ENCODE measurements at places on chromosomes 1 and 21.

- DNase-seq, result no peak
Observed at GRCh38 chr1:82395440-82395839, 594.7 kb downstream of the ADGRL2 start.

DNA sequence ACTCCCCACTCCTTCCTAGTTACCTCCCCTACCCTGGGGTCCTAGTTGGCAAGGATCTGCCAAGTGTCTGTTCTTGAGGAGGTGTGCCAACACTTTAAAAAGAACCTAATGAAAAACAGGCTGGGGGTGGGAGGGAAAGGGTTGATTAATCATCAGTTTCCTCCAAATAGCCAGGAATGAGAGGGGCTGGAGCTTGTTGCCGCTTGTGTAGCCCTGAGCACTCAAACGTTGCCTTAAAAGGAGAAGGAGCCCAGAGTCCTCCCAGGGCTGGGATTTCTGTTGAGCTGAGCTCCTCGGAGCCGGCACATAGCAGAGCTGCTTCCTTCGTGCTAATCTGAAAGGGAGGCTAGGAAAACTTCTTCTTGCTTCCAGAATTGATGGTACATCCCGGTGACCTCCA, 15.9 kb downstream of the SHISA4 start:
- DNase-seq, result no peak

DNA sequence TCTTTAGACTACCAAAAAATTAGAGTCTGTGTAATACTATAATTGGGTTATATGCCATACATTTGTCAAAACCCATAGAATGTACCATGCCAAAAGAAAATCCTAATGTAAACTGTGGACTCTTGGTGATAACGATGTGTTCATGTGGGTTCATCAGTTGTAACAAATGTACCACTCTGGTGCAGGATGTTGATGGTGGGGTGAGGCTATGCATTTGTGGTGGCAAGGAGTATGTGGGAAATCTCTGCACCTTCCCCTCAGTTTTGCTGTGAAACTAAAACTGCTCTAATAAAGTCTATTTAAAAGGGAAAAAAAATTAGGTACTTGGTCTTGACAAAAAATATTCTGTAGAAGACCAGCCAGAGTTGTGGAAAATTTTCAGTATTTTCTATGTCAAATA, 43.4 kb downstream of the INKA2 start:
- DNase-seq, result no peak

- DNase-seq, result no peak
Observed at GRCh38 chr1:179121159-179121938, 39.5 kb downstream of the TOR3A start.

GRCh38 chr1:156911577-156912298, 8.7 kb upstream of the LRRC71 start:
- DNase-seq, result no peak

DNA sequence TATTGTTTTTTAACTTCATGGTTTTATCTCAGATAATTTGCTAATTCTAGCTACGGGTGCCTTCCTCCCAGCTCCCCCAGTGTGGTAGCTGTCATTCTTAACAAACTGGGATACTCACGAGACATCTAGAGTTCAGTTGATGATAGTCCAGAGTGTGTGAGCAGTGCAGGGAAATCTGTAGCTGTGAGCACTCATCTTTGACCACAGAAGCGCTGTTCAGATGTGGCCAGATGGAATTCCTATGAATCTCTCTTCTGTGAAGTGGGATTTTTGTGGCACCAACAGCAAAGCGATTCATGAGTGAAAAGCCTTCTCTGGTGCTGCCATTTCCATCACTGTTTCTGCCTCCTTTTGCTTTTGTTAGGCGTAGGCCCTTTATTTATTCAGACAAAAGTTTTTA, 125.1 kb downstream of the NFIA start:
- DNase-seq, result no peak

- DNase-seq, result no peak
Observed at GRCh38 chr1:223775054-223775453, 62.7 kb downstream of the CAPN2 start.

DNA sequence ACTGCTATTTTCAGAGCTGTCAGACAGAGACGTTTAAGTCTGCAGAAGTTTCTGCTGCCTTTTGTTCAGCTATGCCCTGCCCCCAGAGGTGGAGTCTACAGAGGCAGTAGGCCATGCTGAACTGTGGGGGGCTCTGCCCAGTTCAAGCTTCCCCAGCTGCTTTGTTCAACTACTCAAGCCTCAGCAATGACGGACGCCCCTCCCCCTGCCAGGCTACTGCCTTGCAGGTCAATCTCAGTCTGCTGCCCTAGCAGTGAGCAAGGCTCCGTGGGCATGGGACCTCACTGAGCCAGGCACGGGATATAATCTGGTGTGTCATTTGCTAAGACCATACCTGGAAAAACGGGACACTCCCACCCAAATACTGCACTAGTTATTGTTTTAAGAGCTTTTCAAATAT, 219.7 kb downstream of the BRINP3 start:
- no peak for DNase-seq

GRCh38 chr1:52842643-52843310, at the start of gene ZYG11A:
ZYG11A (plus strand) TSS chr1:52842760; CDS start chr1:52842884, 124 bp downstream.
- DNase-seq, result no peak

GRCh38 chr1:5745800-5746610, 246.2 kb downstream of the NPHP4 start:
- DNase-seq, result no peak

- no peak for DNase-seq
Observed at GRCh38 chr1:71357708-71358107, 276.9 kb upstream of the ZRANB2 start.

- DNase-seq, result no peak
Observed at GRCh38 chr1:6185151-6185550, 5.0 kb upstream of the CHD5 start.

GRCh38 chr1:70874063-70874462, 173.6 kb downstream of the PTGER3 start:
- DNase-seq, result no peak

DNA sequence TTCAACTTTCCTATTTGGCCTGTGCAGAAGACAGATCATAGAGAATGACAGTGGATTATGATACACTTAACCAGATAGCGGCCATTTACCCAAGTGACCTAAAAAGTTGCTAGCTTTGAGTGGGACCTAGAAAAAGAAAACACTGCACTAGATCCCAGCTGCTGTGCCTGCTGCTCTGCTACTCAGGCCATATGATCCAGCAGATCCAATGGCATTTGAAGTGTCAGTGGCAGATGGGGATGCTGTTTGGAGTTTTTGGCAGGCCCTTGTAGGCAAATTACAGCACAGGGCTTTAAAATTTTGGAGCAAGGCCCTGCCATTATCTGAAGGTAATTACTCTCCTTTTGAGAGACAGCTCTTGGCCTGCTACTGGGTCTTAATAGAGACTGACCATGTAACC, 74.0 kb upstream of the KCNE2 start:
- no peak for DNase-seq

GRCh38 chr1:15410884-15411245, 1.2 kb downstream of the EFHD2 start:
- DNase-seq, result no peak

DNA sequence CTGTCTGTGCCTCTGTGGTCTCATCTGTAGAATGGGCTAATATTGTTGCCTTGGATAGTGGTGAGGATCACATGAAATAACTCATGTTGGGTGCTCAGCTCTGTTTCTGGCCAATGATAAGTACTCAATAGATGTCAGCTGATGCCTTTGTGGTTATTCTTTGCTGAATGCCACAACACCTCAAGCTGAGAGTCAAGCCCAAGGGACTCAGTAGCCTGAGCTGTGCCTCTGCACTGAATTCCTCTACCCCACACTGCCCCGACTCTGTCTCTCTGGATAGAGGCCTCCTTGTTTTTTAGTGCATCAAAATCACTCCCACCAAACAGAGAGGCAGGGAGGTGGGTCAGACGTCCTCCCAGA, 196.1 kb upstream of the VAMP3 start:
- DNase-seq, result no peak

GRCh38 chr1:53462193-53462592, 3.0 kb downstream of the DMRTB1 start:
- DNase-seq, result no peak

DNA sequence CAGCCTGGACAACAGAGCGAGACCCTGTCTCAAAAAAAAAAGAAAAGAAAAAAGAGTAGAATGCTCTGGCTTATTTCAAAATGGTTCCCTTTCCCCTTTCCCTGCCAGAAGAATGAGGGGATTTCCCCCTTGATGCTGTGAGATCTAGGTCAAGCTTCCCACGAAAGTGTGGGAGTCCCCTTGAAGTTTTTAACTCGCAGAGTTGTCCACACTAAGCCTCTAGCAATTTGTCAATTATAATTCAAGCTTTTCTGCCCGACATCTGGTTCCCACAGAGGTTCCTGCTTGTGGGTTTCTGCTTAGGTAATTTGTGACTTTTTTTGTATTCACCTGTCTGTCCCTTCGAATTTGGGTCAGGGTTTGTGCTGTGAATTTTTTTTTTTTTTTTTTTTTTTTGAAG, 62.8 kb downstream of the ZFYVE9 start:
- no peak for DNase-seq

- DNase-seq, result no peak
Observed at GRCh38 chr1:203145321-203146041, 18.0 kb downstream of the ADORA1 start.

DNA sequence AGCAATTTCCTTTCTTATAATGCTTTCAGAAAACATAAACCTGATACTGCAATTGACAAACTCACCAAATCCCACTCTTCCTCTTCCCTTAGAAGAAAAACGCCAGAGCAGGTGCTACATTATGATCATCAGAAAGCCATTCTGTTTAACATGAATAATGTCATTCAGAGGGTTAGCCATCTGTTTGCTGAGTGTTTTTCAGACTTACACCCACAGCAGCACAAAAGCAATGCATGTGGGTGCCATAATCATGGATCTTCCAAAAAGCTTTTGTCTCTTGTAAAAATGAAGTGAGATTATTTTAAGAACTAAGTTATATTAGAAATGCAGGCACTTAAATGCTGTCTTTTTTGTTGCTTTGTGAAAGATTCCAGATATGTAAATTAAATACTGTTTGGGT, 204.6 kb upstream of the TMPRSS15 start:
- DNase-seq, result no peak

- no peak for DNase-seq
Observed at GRCh38 chr1:4678066-4678717, 23.8 kb downstream of the AJAP1 start.

GRCh38 chr1:225565847-225566246, 87.1 kb downstream of the ENAH start:
- no peak for DNase-seq

DNA sequence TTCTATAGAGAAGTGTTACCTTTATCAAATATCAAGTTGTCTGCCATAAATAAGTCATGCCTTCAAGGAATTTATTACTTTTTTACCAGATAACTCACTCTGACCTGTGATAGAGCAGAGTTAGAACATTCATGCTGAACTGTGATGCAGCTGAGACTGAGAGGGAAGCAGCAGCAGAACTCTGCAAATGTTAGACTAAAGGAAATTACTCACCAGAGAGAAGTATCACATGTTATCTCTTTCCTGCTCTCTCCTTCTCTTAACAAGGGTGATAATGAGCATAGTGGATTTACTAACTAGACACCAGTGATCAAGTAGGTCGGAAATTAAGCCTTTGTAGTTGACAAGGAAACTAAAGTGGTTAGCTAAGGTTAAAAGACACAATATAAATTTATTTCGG, 181.6 kb downstream of the RASAL2 start:
- DNase-seq, result no peak

DNA sequence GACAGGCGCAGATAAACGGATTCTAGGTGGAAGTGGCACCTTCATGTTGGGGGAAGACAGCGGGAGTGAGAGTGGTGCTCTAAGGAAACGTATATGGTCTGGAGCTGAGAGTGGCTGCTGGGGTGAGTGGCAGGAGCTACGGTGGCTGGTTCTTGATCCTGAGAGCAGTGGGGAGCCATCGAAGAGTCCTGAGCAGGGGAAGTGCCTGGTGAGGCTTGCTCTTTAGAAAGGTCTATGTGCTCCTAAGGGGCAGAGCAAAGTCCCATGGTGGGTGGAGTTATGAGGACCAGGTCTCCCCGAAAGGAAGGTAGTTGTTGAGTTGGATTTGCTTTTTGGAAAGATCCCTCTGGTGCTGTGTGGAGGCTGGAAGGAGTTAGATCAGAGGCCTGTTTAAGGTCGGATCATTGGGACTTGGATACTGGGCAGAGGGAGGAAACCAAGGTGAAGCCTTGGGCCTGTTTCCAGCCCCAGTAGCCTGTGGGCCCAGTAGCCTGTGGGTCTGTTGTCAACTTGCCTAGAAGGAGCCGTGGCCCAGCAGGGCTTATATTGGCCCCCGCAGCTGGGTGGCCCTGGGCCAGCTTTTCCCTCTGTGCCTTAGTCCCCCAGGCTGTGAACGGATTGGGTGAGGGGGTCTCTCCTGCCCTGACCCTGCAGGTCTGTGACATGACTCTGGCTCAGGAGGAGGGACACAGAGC, 33.0 kb downstream of the ACOT11 start:
- no peak for DNase-seq

GRCh38 chr1:171055966-171056643, 34.6 kb upstream of the FMO3 start:
- no peak for DNase-seq

GRCh38 chr1:239814306-239814881, 277.3 kb upstream of the FMN2 start:
- DNase-seq, result no peak

DNA sequence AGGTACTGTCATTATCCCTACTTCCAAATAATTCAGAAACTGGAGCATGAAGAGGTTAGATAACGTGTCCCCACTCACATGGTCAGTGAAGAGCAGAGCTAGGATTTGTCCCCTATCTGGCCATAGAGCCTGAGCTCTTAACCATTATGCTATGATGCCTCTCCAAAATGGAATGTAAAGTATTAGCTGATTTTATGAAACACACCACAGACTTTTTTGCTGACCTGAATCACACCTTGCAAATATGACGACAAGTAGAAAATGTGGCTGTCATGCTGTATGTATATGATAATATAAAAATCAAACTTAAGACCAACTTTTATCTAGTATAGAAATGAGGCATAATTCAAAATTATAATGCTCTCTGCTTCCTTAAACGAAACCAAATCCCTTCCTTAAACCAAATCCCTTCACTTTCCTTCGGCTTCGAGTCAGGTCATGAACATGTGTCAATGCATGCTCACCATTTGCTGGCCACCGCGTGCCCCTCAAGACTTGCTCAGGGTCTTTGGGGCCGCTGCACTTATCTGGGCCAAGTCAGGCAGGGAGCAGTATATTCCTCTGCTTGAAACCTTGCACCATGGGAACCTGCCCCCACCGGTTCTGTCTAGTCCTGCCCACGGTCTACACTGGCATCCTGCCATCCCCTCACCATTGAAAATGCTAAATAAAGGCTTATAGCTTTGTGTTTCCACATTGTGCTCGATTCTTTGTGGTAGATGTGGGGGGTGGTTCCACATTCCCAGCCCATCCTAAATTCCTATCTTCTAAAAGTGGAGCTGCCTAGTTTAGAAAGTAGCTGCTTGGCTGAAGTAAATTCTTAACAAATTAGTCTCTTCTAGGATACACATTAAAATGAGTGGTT, 1.6 kb upstream of the TMCC2 start:
- DNase-seq, result no peak

- DNase-seq, result no peak
Observed at GRCh38 chr1:210827481-210827880, 306.5 kb downstream of the KCNH1 start.
